ENCODE measurements at places on chromosomes 11 and 22.

GRCh38 chr11:28384418-28384817 is 276.2 kb downstream of the METTL15 start:
- DNase-seq, result no peak

DNA sequence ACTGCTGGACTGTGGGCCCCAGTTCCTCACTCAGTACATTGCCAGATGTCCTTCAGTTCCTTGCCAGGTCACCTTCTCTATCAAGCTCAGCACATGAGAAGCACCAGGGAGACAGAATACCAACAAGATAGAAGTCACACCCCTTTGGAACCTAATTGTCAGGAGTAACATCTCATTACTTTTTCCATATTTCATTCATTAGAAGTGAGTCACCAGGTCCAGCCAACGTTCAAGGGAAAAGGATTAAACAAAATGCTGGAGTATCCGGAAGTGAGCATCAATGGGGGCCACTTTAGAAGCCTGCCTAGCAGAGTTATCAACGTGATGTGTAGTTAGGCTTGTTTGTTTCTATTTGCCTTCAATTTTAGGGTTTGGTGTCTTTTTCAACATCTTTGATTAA is 569.3 kb downstream of the MIAT start:
- DNase-seq, result no peak

GRCh38 chr11:114200351-114201133 is 95.7 kb upstream of the NNMT start:
- no peak for DNase-seq

GRCh38 chr11:84922836-84923235 is 704.3 kb downstream of the DLG2 start:
- no peak for DNase-seq

GRCh38 chr22:18950141-18950540 is 14.0 kb upstream of the PRODH start:
- no peak for DNase-seq

DNA sequence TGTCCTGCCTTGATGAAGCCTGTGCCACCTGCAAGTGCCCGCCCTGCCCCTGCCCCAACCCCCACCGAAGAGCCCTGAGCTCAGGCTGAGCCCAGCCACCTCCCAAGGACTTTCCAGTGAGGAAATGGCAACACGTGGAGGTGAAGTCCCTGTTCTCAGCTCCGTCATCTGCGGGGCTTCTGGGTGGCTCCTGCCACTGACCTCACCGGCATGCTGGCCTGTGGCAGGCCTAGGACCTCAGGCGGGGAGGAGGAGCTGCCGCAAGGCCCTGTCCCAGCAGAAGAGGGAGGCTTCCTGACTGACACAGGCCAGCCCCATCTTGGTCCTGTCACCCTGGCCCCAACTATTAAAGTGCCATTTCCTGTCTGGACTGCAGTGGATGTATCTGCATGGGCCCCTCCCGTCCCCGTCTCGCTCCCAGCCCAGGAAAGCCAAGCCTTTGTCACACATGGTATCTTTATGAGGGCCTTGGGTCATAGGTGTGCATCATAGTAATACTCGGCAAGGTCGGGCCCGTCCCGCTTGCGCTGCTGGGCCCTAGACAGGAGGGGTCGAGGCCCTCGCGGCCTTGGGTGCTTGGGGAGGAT is 882 bp downstream of the FREY1 start:
- no peak for DNase-seq

DNA sequence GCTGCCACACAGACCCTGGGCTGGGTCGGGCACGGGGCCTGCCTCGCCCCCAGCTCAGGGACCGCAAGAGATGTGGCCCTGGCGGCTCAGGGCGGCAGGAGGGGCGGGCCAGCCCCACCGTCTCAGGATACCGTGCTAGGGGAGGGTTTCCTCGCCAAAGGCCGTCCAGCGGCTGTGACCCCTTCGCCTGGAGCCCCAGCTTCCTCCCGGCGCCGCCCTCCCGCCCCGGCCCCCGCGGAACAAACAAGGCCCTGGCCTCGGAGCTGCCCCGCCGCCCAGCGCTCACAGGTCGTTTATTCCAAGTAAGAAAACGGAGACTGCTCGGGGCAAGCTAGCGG is 543 bp upstream of the AP2A2 start:
- DNase-seq, result no peak

- no peak for DNase-seq
These were observed 171.1 kb upstream of the NAV2 start for GRCh38 chr11:19541521-19542049.

DNA sequence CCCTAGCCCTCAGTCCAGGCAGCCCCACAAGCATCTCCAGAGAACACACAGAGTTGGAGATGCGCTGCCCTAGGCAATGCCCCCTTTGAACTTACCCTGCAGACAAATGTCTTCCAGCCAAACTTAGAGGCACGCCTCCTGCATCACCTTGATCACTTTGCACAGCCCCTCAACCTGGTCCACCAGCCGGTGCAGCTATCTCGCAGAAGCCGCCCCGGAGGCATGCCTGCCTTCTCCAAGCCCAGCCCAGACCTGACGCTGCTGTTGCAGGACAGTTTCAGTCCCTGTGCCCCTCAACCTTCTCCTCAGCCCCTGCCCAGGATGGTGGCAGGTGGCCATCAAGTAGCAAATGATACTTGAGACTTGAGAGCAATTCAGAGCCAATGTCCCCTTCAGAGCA is 16.7 kb upstream of the POU2AF1 start:
- DNase-seq, result no peak

- DNase-seq, result no peak
These were observed 94.9 kb downstream of the MICAL2 start for GRCh38 chr11:12205330-12205729.

- no peak for DNase-seq
These were observed 77.2 kb upstream of the INCENP start for GRCh38 chr11:62046568-62047100.

DNA sequence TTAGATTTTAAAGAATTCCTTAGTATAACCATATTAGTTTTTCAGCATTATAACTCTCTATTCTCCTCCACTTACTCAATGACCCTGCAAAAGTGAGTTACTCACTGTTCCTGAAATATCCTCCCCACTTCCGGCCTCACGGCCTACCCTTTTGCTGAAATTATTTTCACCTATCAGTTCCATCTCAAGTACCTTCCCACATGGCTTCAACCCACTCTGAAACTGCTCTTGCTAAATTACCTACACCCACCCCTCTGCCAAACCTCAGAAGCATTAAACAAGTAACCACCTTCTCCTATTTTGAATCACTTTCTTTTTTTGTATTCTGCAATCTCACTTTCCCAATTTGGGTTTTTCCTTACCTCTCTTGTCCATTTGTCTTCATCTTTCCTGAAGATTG is 37.7 kb downstream of the OR5P2 start:
- no peak for DNase-seq

All from activated CD4-positive, alpha-beta T cell treated with anti-CD3 and anti-CD28 coated beads for 1 hour (primary cell).